Right hindlimb (tissue), 1 donor: ENCODE measurements at places on chromosomes 6 and 20.

- DNase-seq, result no peak
Measured at GRCh38 chr20:40489886-40490285, 199.2 kb downstream of the MAFB start.

GRCh38 chr6:147116056-147116455, 88.2 kb upstream of the STXBP5 start:
- DNase-seq, result no peak

DNA sequence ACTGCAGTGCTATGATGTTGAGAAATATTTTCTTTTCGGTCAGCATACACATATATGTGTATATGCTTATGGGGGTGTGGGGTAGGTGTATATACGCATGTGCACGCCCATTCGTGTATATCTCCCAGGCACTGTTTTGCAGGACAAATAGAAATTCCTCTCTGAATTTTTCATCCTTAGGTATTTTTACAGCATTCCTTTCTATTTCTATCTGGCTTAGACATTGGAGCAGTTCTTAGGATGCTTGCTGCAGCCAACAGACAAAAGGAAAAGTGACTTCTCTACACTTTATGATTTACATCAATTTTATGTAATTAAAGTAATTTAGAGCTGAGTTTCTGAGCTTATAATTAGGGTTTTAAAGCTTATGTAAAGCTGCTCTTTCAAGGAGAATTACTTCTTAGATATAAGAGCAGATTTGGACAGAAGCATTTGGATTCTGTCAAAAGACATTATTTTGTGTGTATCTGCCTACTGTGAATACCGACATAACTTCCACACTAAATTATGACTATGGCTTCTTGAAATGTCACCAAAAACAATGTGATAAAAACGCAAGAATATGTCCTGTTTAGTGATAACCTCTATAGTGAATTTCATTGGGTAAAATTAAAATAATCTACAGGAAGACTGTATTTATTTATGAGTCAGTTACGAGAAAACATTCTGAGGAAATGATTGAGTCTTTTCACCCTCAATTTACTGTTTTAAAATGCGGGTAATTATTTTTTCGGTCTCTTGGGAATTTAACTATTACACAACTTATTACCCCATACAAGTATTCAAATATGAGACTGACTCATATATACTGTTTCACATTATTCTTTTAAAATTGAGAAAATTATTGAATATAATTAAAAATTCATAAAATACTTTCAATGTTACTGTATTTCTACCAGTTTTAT, 21.3 kb upstream of the CEP43 start:
- no peak for DNase-seq

DNA sequence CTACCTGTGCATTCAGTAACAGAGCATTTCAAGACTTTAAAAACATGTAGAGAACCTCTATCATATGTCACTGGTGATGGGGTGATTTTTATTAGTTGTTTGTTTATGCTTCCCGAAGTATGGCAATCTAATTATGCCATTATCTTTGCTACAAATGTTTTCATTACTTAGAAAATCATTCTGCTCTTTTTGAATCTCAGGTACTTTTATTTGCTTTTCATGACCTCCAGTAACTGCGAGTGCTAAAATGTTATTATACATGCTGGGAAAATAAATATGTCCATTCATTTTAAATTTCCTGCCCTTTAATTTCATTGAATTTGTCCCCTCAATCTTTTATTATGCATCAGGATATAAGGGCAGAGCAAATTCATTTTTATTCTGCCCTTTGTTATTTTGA, 515.7 kb downstream of the NKAIN2 start:
- no peak for DNase-seq

- no peak for DNase-seq
Measured at GRCh38 chr6:78363688-78364087, 503.7 kb upstream of the IRAK1BP1 start.

DNA sequence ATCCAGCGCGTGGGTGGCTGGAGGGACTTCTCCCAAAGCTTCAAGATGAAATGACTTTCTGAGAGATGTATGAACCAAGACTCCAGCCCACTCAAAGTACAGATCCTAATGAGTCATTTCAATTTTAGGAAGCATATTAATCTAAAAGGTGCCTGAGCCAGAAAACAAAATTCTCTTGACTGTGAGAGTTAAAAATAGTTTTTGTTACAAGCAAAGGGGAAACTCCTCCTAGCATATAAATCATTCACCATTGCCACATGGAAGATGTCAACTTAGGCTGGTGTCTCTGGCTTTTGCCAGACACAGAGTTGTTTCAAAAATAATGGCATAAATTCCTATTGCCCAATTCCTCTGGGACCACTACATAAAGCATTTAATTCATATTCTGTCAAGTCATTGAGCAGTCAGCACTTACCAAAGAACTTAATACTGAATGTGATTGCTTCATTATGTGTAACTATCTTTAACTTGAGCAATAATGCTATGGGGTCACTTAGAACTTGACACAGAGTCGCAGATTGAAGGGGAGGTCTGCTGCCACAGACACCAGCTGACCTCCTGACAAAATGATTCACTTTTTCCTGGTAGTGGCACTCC, 280.6 kb downstream of the SLC35F1 start:
- DNase-seq, result no peak

DNA sequence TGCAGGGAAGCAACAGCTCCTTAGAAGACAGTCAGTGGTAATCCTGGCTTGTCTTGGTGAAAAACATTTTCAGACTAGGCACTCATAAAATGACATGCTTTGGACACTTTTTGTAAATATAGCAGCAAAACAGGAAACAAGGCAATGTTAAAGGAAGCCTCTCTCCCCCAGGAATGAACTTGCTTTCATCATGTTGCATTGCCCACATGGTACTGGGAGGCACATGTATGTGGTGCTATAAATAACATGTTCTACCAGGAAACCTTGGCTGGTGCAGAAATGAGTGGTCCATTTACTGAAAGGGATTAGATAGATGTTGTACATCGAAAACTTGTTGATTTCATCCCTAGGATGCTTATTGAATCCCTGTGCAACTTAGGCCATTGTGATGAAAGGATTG, 121.4 kb upstream of the RREB1 start:
- DNase-seq, result no peak

- no peak for DNase-seq
Measured at GRCh38 chr6:95596021-95596420, 18.7 kb downstream of the MANEA start.
